ENCODE measurements at places on chromosomes 2 and 18. TPM values are rescaled to one million over a fixed set of nuclear protein-coding genes. Genes with fewer than 3 reads are reported as not detected.

The PDCD1 gene
- not detected for total RNA-seq

The ERBB4 gene
- not detected for total RNA-seq

The TBR1 gene
- not detected for total RNA-seq

The DUSP11 gene
- total RNA-seq = 41.4 TPM

The RPIA gene
- 27.1 TPM for total RNA-seq

The SRD5A2 gene
- total RNA-seq = 0.03 TPM

The CDH20 gene
- total RNA-seq = not detected

All from A549 treated with Mapracorat at 1 μM for 4 hours (cell line).